ENCODE measurements at places on chromosomes 1 and 21.

GRCh38 chr1:16922885-16923431, 1.2 kb downstream of the CROCC start:
- DNase-seq: no peak

DNA sequence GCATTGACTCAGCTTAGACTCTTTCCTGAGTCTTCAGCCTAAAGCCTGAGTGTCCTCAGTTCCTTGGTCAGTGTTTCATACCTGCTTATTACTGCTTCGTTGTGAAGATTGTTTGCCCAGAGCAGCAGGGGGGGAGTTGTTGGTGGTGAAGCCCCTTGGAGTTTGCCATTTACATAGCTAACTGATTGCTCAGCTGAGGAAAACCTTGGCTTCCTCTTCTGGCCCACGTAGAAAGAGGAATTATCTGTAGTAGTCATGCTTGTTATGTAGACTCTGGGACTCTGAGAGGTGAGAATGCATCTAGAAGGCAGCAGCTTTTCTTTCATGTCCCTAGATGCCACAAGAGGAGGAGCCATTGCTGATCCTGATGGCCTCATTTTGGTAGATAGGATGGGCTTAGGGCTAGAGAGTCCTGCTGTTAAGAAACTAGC, 125.9 kb downstream of the MAST2 start:
- DNase-seq: no peak

DNA sequence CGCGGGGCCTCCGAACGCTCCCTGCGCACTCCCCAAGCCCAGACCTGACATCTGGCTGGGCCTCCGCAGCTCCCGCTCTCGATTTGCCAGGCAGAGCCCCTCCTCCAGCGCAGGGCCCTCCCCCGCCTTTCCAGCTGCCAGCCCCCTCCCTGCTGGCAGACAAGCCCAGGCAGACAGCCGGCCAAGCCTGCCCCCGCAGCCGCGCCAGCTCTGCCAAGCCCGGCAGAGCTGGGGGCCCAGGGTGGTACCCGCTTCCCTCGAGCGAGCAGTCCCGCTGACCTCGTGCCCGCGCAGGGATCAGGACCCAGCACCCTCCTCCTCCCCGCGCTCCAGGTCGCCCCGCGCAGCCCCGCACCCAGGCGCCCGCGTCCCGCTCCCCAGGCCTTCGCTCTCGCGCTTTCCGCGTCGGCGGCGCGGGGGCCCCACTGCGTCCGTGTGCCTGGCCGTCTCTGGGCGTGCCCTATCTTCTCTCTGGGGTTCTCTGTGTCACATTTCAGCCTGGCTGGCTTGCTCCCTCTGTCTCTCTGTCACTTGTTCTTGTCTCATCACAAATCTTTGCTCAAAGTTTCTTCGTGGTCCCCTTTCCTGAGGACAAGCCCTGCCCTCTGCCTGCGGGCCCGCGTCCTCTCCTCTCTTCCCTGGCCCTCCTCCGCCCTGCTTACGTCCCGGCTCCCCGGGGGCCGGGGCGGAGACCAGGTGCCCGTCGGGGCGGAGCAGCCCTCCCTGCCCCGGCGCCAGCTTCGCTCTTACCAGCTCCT, 580 bp downstream of the INKA2 start:
- DNase-seq: peak; percentile 63

- DNase-seq: no peak
These were observed 29.4 kb upstream of the CD101 start for GRCh38 chr1:116971965-116972673.

DNA sequence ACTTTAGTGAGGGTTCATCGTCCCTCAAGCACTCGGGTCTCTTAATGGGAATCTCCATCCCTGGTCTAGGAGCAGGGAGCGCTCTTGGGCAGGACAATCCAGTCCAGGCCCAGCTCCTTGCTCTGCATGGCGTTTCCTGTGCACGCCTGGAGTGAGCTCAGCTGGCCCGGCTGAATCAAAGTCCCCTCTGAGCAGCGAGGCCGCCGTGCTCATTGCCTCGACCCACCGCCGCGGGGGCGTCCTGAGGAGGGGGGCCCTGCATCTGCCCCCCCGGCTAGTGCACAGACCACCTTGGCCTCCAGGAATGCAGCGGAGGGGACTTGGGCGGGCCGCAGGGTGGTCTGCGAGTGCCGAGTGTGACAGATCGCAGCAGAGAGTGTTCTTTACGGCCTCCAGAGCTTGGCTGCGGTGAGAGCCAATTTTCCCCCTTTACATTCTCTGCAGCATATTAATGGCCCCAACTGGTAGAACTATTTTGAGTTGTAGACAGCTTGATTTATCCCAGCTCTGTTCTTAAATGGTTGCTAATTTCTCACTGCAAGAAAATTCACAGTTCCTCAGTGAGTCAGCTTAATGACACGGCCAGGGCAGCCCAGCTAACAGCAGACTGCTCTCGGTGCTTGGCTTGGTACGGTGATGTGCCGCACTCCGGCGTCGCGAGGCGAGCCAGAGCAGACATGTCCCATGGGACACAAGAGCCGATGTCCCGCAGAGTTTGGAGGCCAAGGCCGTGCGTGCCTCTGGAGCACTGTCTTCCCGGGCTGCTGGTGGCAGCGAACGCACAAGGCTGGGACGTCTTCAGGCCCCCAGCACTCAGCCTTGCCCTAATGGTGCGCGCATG, 39.8 kb downstream of the SNAP47 start:
- DNase-seq: no peak

GRCh38 chr1:234238060-234238459, 135.2 kb upstream of the COA6 start:
- no peak for DNase-seq

DNA sequence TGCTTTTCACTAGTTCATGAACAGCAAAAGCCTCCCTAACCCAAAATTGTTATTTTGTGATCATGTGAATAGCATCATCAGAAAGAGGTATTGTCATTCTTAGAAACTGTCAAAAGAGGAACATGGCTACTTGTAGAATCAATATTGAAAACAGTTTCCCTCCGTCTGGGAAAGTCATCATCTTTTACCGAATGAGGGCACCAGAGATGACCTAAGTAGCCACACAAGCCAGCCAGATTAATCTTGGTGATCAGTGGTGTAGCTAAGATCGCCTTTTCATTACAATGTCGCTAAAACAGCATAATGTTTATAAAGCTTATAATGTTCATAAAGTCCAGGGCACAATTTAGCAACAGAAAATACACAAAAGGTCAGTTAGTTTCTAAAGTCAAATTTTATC, 136.1 kb downstream of the SIPA1L2 start:
- DNase-seq: no peak

DNA sequence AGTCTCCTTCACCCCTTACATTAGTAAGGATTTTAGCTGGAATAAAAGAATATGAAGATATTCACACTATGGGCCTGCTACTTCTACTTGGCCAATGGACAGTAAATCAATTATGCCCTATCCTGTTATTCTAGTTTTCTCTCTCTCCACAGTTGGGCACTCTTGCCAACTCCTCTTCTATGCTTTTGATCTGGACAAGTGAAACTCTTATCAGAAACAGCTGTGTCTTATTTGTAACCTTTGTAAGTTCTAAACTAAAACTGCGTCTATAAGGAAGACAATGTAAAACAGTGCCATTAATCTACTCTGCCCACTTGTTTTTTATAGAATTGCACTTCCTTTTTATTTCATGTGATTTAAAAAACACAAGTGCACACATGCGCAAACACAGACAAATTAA, 244.0 kb upstream of the DMRTA2 start:
- DNase-seq: no peak

DNA sequence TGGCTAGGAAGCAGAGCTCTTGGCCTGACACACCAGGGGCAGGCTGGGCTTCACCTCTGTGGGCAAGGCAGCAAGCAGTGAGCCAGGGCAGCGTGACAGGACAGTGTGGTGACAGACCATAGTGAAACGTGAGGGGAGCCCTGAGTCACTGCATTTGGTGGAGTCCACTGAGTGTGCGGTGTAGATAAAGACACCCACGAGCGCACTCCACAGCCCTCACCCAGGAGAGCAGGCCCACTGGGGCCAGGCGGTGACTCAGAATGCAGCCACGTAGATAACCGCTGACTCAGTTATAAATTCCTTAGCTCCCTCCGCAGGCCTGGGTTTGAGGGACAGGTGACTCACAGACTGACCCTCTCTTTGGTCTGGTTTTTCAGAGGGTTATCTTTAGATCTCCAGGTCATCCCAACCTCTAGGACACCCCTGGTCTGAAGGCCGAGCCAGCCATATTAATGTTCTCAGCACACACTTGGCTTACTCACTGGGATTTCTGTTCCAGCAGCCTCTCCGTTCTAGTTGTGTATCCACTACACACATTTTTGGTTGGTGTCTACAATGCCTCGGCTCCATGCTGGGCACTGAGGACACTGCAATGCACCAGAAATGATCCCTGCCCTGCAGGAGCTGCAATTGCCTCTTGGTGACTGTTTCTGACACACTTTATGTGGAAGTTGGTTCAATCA, 90.2 kb upstream of the TSPAN2 start:
- DNase-seq: no peak

DNA sequence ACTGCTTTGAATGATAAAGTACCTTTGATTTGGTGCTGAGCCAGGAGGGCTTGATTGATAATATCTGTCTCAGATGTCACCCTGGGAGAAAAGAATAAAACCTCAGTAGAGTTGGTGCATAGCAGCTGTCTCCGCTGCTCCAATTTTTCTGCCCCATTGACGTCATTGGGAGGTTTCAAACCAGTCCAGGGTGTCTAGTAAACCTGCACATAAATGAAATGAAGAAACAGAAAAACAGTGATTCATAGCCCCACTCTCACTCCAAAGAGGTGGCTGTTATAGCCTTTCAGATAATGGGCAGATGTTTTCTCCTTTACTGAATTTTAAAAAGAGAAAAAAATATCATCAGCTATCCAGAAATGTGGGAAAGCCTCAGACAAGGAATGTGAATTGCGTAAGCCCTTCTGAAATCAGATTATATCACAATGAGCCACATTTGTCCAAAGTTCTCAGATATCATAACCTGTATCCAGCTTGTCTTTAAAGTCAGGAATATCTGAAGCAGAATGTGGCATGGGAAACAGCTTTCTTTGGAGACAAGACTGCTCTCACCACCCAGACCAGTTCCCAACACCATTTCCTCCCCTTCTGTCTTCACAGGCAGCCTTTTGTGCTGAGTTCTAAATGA, 351.3 kb upstream of the SGIP1 start:
- DNase-seq: peak; percentile 44

- DNase-seq: no peak
These were observed 26.8 kb upstream of the MAP1LC3C start for GRCh38 chr1:242025681-242026080.

DNA sequence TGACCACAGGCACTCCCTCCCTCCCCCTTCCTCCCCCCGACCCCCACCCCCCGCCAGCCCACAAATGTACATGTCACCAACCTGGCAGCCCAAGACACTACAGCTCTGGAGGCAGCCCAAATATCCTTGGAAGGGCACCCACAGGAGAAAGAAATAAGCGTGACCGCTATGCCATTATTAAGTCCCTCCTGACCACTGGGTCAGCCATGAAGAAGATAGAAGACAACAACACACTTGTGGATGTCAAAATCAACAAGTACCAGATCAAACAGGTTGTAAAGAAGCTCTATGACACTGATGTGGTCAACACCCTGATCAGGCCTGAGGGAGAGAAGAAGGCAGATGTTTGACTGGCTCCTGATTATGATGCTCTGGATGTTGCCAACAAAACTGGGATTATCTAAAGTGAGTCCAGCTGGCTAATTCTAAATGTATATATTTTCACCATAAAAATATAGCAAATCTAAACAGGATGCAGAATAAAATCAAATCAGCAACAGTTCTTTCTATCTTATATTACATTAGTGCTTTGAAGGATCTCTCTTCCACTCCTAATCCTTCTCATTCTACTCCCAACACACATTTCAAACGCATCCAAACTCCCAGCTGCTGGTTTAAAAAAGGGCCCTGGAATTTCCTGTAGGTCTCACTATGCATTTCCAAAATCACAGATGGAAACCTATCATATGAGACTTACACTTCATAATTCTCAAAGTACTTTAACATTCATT, 77.4 kb upstream of the SLFNL1 start:
- no peak for DNase-seq

- peak; percentile 76 for DNase-seq
These were observed 301.7 kb downstream of the NTNG1 start for GRCh38 chr1:107442551-107442950.

- no peak for DNase-seq
These were observed 2.5 kb downstream of the KLHL20 start for GRCh38 chr1:173717238-173717637.

Data from activated CD8-positive, alpha-beta T cell treated with anti-CD3 and anti-CD28 coated beads, Interleukin-2, amount 10 ng/mL, durations not matched to agents 7 days and 5 days (primary cell).